Body of pancreas (tissue), 4 donors: ENCODE measurements at places on chromosomes 1 and 21.

- no peak for DNase-seq
Observed at GRCh38 chr1:154181944-154182343, 10.0 kb downstream of the TPM3 start.

DNA sequence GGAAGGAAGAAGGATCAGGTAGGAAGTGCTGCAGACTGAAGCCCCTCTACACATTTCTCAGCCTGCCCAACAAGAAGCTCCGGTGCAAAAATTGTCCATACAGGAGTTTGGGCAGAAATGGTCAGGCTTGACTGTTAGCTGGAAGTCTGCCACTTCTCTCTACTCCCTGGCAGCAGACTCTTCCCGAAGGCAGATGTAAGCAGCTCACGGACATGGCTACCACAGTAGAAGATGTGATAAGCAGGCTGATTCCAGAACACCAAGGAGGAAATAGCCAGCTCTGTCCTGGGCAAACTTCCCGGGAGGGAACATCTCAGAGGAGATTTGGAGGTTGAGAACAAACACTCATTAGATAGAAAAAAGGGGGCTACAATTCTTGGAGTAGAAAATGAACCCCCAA is 52.6 kb downstream of the TRABD2B start:
- DNase-seq, result no peak

DNA sequence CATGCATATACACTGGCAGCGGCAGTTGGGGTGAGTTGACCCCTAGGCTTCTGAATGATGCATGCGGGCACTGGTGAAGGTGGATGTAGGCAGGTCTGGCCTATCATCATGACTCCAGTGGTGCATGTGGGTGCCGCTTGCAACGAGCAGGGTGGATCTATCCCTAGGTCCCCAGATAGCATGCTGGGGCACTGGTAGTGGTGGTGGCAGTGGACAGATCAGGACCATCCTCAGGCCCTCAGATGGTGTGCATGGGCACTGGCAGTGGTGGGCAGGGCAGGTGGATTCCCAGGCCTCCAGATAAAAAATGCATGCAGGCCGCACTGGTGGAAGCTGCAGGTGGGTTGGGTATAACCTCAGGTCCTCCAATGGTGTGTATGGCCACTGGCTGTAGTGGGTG is 52.4 kb downstream of the CATSPERE start:
- DNase-seq, result no peak

GRCh38 chr1:50981741-50982140 is 11.7 kb downstream of the CDKN2C start:
- no peak for DNase-seq

DNA sequence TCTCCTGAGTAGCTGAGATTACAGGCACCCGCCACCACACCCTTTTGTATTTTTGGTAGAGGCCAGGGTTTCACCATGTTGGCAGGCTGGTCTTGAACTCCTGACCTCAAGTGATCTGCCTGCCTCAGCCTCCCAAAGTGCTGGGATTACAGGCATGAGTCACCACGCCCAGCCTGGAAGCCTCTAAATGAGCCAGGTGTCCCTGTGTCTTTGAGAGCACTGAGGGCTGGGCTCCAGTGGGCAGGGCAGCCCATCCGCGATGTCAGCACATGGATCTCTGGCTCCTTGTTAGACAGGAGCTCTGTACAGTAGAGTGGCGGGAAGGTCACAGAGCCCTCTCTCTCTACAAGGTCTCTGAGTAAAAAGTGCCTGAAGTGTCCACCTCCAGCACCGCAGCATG is 124.3 kb downstream of the PGBD5 start:
- DNase-seq, result peak; percentile 18

- DNase-seq, result no peak
Observed at GRCh38 chr1:193270996-193271395, 84.6 kb upstream of the B3GALT2 start.

GRCh38 chr1:213688655-213689054 is 299.1 kb upstream of the PROX1 start:
- no peak for DNase-seq

GRCh38 chr1:195898924-195899323 is 709.3 kb downstream of the KCNT2 start:
- no peak for DNase-seq

- DNase-seq, result no peak
Observed at GRCh38 chr1:117665556-117666270, 59.9 kb downstream of the TENT5C start.

- DNase-seq, result no peak
Observed at GRCh38 chr1:181794332-181794731, 267.2 kb downstream of the ZNF648 start.

DNA sequence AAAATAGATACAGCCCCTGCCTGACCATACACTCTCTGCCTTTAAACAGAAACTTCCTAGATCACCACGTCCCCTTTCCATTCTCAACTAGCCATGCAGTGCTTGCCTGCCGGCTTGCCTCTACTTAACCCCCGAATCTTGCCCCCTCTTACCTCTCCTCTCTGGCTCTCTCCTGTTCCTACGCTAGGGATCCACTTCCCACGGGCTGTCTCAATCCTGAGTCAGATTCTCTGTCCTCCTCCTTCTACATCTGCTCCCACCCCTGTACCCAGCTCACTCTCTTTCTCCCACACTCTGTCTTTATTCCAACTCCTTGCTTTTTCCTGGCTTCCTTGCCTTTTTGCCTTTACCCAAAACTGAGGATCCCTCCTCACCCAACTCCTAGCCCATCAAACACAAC is 29.3 kb downstream of the ATF3 start:
- no peak for DNase-seq

GRCh38 chr21:29205988-29206387 is 75.5 kb downstream of the MAP3K7CL start:
- DNase-seq, result no peak

- peak; percentile 21 for DNase-seq
Observed at GRCh38 chr1:10074059-10074851, 41.5 kb downstream of the UBE4B start.

DNA sequence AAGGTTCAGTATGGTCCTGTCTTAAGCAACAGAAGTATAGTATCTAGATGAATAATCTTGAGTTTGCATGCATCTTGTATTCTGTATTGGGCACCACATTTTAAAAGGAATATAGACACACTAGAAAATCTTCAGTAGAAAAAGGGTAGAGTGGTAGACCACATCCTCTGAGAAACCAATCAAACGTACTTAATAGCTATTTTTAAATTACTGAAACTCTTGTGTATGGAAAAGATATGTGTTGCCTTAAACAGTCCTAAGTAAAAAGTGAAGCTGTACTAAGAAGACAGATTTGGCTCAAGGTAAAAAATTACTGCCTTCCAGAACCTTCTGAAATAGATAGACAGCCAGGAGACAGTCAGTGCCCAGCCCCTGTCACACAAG is 3.1 kb downstream of the CTXND2 start:
- DNase-seq, result no peak

DNA sequence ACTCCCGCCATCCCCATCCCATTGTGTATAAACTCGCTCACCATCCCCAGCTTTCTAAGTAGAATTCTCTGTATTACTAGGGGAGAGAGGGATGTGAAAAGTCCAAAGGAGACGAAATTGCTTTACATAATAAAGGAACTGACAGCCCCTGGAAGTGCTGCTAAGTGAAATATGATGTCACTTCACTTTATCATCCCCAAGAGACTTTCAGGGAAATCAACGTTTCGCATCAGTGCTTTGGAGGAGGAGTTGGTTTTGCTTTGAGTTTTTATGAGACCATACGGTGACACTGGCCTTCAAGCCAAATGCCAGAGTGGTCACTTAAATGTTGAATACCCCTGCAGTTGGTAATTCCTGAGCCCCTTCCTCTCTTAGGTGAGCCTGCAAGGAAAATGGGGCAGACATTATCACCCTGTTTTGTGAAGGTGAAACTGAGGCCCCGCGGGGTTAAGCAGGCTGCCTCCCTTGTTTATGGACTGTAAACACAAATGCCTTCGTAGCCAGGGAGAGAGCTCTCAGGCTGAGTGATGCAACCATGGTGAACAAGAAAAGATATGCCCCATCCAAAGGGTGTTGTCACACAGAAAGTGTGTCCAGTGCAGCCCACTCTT is 58.4 kb upstream of the KAZN start:
- DNase-seq, result no peak

DNA sequence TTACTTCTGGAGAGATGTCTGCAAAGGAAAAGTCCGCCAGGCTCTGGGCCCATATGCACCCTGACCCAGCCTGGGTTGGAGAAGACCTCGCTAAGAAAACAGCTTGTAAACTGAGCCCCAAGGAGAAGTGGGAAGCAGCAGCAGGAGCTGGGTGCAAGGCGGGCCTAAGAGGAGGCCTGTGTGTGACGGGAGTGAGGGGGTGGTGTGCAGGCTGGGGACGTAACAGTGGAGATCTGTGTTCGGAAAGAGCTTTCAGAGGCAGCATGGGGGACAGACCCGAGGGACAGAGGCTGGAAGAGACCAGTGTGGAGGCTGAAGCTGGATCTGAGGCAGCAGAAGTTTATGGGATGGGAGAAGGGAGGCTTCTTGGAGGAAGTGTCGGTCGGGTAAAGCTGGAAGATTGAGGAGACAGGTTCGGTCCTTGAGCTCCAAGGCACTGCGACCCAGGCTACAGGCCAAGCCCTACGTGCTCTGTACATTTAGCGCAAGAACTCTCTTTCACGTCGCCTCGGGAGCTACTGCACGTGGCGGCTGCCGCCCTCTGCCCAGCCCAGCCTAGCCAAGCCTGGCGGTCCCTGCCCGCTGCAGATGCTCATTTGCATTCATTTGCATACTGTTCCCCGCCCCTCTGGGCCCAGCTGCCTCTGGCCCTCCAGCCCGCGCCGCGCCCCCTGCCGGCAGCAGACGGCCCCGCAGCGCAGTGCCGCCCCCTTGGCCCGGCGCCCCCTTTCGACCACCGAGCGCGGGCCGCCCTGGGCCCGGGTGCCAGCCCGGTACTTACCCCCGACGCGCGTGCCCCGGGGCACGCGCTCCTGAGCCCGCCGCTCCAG is 6.3 kb downstream of the HPCA start:
- DNase-seq, result peak; percentile 41

DNA sequence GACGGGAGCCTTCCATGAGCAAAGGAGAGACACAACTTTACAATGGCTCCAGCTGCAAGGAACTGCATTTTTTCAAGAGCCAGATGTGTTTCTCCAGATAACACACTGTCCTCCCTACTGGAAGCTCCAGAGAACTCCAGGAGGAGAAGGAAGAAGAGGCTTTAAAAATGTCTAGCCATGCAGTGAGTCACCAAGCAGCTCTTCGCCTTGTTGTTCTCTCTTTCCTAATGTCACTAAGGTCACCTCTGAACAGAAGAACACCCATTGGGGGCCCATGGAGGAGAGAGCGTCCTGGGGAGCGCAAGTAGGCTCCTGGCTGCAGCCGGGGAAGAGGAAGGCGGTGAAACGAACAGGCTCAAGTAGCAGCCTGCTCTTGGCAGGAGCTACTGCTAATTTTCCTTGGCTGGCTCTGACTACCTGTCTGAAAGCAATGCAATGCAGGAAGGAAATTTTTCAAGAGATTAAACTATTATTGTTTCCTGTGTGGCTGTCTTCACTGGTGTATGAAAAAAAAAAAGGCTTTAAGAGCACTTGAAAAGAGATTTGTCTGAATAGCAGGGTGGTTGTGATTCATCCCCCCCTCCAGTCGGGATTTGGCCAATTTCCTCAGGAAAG is 321.9 kb downstream of the SETD4 start:
- peak; percentile 26 for DNase-seq

- no peak for DNase-seq
Observed at GRCh38 chr1:55081188-55081904, 42.0 kb downstream of the PCSK9 start.

DNA sequence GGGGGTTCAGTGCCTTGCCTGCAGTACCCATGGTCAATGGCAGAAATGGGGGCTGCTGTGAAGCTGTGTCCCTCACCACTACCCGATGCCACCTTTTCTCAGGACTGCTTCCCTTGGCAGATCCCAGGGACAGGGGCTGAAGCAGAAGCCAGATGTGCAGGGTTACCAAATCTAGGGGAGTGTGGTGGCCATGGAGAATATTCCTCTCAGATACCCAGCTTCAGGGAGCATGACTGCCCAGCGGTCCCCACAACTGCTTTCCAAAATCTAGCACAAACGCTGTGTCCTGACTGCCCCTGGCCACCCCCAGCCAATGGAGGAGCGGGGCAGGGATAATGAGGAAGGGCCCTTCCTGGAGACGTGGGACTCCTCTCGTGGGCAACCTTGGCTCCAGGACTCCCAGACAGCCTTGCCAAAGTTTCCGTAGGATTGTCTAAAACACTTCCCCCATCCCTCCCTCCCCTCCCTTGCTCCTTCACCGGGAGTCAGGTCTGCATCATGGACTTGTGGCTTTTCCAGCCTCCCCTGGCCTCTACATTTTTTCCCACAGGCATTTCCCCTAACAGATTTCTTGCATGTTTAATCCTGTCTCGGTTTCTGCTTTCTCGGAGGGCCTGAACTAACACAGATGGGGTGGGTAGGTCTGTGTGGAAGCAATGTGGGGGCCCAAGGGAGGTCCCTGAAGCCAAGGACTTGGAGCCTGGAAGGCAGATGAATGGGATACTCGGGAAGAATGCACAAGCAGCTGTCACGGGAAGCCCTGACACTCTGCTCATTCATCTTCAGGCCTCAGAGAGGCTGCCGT is 80.5 kb downstream of the OMA1 start:
- no peak for DNase-seq

DNA sequence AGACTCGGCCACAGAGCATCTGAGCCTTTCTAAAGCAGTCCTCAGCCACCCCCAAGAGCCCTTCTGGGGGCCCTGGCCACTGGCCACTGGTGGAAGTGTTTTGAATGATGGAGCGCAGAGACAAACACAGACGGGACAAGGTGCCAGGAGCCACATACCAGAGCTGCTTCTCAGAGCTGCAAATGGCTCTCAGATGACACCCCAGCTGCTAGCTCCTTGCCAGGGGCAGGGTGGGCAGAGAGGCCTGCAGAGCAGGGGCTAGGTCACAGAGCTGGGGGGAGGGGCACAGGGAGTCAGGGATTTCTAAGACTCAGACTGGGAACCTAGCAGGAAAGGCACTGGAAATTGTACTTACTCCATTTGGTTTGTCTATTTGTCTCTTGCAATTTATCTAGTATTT is 30.4 kb downstream of the KCNN3 start:
- no peak for DNase-seq

GRCh38 chr1:9902060-9902452 is 8.0 kb downstream of the CTNNBIP1 start:
- no peak for DNase-seq

DNA sequence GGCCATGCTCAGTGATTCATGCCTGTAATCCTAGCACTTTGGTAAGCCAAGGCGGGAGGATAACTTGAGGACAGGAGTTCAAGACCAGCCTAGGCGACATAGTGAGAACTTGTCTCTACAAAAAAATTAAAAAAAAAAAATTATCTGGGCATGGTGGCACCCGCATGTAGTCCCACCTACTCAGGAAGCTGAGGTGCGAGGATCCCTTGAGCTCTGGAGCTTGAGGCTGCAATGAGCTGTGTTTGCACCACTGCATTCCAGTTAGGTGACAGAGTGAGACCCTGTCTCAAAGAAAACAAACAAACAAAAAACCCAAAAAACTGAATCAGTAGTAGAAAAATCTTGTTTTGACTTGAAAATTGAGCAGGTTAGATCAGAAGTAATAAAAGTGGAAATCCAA is 67.1 kb upstream of the IPO9 start:
- DNase-seq, result no peak
